ELR (cell line): ENCODE measurements at places on chromosomes 12 and 14.

- peak; percentile 37 for DNase-seq
Measured at GRCh38 chr14:95174184-95174792, 17.0 kb upstream of the DICER1 start.

- no peak for DNase-seq
Measured at GRCh38 chr14:87628129-87628528, 364.9 kb downstream of the GALC start.

DNA sequence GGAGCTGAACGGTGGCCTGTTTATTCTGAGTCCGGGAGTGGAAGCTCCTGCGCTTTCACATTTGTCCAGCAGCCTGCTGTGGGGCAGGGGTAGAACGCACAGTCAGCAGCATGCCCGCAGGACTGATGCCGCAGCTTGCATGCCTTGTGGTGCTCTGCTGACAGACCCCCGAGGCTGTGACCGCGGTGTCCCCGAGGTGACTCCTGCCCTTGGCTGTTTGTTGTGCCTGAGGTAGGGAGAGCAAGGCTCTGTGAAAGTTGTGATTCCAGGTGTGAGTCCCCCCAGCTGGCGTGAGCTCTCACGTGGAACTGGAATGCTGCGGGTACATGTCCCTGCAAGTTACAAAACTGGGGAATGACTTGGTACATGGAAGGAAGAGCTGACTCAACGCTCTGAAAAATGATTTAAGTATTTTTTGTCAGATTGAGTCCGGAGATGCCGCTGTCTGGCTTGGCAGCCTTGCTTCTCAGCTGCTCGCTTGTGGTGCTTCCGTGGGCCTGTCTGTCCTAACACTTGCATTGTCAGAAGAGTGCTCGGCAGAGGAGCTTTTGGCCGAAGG, 18.1 kb downstream of the MLXIP start:
- no peak for DNase-seq

GRCh38 chr12:3456809-3457208, 34.2 kb upstream of the PRMT8 start:
- DNase-seq = no peak

DNA sequence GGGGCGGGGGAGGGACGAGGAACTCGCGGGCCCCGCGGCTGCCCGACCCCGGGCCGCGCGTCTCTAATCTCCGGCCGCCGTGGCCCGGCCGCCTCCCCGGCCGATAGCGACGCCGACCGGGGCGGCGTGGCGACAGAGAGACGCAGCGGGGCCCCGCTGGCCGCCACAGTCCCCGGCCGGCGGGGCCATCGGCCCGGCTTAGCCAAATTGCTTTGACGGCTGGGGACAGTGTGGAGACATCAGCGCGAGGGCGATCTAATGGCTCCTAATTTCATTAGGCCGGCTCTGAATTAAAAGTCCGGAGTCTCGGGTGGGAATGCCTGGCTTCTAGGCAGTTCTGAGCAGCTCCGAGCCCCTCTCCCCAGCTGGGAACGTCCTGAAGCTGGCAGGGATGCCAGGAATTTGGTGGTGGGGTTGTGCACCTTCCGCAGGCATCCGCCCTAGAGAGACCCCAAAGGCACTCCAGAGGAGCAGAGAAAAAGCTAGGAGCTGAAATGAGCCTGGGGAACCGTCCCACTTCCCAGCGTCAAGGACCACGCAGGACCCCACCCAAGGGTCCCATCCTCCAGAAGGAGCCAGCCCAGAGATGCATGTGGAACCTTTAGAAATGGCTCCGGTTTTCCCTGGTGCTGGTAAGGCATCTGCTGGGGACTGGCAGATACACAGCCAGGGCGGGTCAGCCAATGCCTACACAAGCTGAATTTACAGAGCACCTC, 9.6 kb downstream of the TBX5 start:
- DNase-seq = peak; percentile 46

- DNase-seq = no peak
Measured at GRCh38 chr14:99473458-99473857, 7.2 kb downstream of the SETD3 start.

DNA sequence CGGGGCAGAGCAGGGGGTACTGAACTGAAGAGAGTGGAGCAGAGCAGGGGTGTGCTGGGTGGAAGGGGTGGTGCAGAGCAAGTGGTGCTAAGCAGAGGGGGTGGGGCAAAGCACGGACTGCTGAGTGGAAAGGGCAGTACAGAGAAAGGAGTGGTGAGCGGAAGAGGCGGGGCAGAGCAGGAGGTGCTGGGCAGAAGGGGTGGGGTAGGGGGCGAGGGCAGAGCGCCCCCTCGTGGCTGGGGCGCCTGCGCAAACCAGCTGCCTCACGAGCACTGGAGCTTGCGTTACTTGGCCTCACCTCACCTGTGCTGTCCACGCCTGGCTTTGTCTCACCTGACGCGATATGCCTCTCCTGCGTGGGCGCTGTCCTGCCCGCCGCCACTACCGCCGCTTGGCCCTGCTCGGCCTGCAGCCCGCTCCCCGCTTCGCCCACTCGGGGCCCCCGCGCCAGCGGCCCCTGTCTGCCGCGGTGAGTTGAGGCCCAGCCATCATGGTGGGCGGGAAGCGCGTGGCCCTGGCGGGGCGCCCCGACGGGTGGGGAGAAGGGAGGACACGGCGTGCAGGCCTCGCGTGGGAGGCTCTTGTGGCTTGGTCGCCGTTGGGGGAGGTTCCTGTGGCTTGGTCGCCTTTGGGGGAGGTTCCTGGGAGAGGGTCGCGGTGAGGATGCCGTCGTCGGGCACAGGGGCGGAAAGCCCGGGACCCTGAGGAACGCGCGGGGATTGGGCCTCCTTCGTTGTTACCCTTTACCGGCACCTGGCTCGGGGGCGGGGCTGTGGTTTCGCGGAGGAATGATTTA, at the start of gene COX8C:
TSS of gene COX8C (plus strand) at position 257 of the 796 bp plus-strand sequence. CDS start at position 344, 87 bp downstream.
- no peak for DNase-seq

DNA sequence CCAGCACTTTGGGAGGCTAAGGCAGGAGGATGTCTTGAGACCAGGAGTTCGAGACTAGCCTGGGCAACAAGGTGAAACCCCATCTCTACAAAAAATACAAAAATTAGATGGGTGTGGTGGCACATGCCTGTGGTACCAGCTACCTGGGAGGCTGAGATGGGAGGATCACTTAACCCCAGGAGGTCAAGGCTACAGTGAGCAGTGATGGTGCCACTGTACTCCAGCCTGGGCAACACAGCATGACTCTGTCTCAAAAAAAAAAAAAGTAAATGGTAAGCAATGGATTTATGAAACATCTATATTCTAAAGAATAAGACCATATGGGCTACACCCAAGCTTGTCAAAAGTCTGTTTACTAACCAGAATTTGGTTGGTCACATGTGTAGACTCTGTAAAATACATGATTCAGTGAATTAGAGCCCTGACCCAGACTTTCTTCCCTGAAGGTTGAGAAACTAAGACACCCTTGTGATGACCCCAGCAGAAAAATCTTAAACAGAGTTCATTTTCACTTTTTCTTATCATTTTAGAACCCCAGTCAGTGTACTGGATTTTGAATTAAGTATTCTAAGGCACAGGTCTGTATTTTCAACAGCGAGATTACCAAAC, 12.1 kb downstream of the FGD6 start:
- DNase-seq = no peak

DNA sequence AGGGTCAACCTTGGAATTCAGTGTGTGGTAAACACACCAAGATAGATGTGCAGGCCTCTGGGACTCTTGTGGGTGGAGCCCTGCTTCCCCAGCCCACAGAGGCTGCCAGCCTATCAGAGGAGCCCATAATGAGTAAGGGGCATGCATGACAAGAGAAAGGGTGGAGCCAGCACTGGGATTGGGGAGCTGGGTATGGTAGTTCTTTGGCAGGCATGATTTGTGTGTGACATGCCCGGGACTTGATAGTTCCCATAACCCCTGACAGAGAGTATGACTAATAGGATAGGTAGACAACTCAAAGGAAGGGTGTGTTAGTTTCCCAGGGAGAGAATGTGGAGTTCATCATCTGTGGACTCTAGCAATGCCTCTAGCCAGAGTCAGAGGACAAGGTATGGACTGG, 143.0 kb downstream of the EMP1 start:
- peak; percentile 60 for DNase-seq

DNA sequence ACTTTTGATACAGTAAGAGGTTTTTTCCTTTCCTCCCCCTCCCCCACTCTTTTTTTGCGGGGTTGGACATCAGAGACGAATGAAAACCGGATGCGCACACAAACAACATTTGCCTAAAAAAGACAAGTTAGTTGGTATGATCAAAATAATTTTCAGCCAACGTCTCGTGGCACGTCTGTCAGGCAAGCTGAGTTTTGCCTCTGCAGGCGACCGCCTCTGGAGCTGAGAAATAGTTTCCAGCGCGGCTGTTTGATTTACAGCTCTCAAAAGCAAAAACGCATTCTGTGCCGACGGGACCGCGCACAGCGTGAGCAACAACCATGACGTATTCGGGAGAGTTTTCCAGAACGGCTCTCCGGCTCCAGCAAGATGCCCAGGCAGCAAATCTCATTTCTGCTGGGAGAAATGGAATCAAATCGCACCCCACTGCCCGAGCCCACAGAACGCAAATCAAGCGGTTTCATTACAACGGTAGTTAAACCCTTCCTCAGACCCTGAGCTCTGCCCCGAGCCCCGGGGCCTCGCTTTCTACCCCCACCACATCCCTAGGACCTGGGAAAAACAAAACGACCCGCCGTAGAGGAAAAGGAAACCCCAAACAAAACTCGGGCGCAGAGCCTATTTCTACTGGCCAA, 14.2 kb upstream of the CALM1 start:
- DNase-seq = peak; percentile 81

- peak; percentile 46 for DNase-seq
Measured at GRCh38 chr12:49346659-49347310, at the start of gene DNAJC22. TSS of gene DNAJC22 (plus strand) at chr12:49346888. CDS start at chr12:49348873, 1,985 bp downstream.

DNA sequence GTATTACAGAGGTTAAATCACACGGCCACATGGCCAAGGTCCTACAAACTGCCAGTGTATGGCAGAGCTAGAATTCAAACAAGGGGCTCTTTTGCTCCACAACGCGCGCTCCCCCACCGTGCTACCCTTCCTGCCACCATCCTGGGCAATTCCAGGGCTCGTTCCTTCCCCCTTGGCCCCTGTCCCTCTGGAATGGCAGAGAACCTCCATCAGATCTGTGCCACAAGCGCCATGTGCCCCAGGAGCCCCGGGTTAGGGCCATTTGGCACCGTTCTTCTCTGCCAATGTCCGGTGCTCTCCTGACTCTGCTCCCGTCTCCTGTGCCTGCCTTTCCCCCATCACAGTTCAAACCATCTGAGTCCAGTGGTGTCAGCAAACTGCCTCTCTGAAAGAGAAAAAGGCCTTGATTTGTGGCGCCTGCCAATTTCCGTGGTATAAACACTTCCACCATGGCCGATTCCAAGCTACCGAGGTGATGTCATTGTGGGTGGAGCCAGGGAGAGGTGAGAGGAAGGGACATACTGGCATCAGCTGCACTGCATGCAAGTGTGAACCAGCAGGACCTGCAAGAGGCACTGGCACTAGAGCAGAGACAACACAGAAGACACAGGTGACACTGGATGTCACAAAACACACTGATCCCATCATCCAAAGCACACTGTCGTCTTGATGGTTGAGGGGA, 163.1 kb downstream of the CALM1 start:
- DNase-seq = no peak

DNA sequence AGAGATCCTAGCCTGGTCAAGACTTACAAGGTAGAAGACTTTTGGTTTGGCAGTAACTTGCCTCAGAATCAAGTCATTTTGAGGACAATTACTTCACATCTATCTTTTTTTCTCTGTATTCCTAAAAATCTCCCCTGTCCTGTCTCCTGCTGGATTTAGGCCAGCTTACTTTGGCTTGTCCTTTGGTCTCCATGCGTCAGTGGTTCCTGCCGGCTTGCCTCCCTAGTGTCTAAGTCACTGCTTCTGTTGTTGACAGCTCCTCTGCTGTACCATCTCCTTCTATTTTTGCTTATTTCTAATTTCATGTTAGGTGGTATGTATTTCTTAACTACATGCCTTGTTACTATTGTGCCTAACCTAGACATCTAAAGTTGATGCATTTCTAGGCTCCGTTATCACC, 39.7 kb upstream of the FBLN5 start:
- no peak for DNase-seq

DNA sequence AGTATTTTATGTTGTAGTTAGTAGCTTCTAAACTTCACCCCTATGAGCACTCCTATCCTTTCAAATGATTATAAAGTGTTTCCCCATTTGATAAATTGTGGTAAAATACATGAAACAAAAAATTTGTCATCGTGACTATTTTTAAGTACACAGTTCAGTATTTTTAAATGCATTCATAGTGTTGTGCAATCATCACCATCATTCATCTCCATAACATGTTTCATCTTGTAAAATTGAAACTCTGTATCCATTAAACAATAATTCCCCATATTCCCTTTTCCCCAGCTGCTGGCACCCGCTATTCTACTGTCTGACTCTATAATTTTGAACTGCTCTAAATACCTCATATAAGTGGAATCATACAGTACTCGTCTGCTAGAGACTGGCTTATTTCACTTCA, 52.5 kb downstream of the ATP23 start:
- no peak for DNase-seq

GRCh38 chr12:81128930-81129554, 51.2 kb downstream of the ACSS3 start:
- DNase-seq = peak; percentile 49

DNA sequence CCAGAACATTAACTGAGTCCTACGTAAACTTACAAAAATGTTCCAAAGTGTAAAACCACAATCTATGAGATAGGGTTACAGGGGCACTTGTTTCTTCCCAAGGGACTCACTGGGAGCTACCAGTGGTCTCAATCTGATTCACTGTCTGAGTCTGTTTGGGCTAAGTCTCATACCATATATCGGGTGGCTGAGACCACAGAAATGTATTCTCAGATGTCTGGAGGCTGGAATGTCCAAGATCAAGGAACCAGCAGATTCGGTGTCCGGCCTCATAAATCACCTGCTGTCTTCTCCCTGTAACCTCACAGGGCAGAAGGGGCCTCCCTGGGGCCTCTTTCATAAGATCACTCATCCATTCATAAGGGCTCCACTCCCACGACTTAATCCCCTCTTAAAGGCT, 616.3 kb upstream of the TMEM132C start:
- DNase-seq = no peak

- no peak for DNase-seq
Measured at GRCh38 chr14:96423446-96424108, 31.6 kb downstream of the AK7 start.

- DNase-seq = peak; percentile 61
Measured at GRCh38 chr12:94186278-94187241, 38.2 kb downstream of the PLXNC1 start.

GRCh38 chr14:54593860-54594259, 26.9 kb downstream of the SAMD4A start:
- peak; percentile 80 for DNase-seq

GRCh38 chr14:106879241-106879640, 1352.9 kb downstream of the TMEM121 start:
- peak; percentile 21 for DNase-seq

DNA sequence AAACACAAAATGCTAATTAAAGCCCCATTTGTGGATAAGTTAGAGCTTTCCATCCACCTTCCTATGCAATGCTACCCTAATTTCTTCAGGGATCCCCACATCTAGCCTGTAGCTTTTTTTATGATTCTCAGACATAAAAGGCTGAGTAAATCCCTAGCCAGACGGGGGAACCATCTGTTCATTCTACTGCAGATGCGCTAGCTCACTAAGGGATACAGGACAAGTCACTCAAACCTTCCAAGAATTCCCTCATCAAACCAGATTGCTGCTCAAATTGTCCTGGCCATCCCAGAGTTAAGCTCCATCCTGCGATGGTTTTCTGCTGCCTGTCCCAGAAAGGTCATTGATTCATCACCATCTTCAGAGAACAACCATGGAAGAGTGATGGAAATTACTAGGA, 56.7 kb downstream of the MYRFL start:
- no peak for DNase-seq

- no peak for DNase-seq
Measured at GRCh38 chr12:96886998-96887677, 19.9 kb upstream of the NEDD1 start.

- no peak for DNase-seq
Measured at GRCh38 chr14:86954623-86955022, 1038.4 kb downstream of the GALC start.

GRCh38 chr12:64912516-64913255, 88.2 kb downstream of the TBC1D30 start:
- peak; percentile 26 for DNase-seq
